NCI-H2227 treated with DMSO at 0.1 percent for 48 hours (cell line): ENCODE measurements at places on chromosomes 7 and 10.

- DNase-seq, result no peak
Measured at GRCh38 chr10:126722726-126723125, 52.2 kb upstream of the C10orf90 start.

DNA sequence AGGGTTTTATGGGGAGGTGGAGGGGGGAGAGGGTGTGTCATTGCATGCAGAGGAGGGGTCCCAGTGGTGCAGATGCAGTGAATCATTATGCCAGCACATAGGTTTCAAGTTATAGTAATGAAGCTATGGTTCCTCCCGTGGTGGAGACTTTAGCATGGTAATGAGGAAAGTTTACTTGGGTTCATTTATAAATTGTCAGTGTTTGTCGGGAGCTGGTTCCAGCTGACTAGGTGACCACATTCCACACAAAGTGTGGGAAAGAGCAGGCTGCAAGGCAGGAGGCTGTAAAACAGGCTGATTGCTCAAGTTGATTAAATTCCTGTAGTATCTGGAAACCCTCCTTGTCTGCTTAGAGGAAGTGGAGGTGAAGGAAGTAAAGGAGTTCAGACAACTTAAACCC is 78.9 kb downstream of the SRI start:
- DNase-seq, result no peak

GRCh38 chr7:35817930-35818329 is 17.1 kb downstream of the SEPTIN7 start:
- DNase-seq, result no peak

DNA sequence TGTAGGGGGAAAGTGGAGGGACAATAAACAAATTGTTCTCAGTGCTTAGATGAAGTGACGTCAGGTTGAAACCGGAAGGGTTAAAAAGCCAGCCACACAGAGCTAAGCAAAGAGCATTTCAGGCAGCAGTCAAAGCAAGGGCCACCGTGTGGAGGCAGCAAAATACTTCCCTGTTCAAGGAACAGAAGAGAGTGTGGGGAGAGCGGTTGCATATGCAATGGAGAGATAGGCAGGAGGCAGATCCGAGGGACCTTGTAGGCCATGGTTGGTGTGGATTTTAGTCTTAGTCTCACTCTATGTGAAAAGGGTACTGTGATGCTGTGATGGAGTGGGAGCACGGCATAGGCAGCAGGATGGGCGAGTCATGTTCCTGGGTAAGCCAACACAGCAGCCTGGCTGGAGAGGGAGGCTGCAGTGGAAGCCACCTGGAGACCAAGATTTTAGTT is 3.8 kb upstream of the STN1 start:
- peak; percentile 44 for DNase-seq

DNA sequence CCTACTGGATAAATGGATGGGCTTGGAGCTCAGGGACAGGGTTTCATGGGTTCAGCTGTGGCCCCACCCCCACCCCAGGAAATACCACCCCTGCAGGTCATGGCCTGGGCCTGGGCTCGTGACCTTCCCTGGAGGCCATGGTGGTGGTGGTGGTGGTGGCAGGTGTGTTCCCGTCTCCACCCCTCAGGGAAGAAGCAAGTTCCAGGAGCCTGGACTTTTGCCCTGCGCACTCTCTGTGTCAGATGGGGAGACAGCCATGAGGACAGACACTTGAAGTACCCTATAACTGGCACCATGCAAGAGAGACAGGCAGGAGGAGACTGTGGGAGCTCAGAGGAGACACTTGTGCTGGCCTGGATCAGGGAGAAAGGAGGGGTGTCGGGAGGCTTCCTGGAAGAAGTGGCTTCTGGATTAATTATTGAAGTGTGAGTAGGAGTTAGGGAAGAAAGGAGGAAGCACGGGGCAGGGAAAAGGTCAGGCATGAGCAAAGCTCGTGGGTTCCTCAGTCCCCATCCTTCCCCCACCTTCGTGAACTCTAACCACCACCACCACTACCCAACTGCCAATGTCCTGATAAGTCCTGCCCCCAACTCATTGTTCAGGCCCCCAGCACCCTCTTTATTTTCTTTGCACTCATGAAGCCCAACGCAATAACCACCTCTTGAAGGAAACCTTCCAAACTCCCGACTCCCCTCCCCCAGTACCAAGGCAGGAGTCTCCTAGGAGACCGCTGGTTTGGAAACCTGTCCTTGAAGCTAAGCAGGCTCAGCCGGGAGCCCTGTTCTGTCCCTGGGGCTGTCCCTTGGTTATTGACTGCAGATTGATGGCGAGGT is 8.9 kb downstream of the SH2B2 start:
- no peak for DNase-seq

DNA sequence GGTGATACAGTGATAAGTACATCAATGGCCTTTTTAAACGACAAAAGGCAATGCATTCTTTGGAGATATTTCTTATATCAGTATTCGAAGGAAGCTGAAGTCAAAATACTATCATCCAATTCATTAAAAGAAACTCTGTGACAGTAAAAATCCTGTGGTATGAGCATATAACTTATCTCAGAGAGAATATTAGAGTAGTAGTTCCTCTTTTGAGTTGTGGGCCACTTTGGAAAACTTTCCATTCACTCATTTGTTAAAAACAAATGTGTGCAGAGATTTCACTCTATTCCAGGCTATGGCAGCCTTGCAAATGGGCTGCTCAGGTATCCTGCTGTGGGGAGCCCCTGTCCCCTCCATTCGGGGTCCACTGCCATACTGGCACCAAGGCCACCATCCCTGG is 55.3 kb upstream of the ZNF438 start:
- no peak for DNase-seq

GRCh38 chr7:41010967-41011366 is 691.9 kb downstream of the INHBA start:
- no peak for DNase-seq

- DNase-seq, result no peak
Measured at GRCh38 chr7:34096198-34096651, 190.9 kb downstream of the BMPER start.
